ENCODE measurements at places on chromosomes 2 and 18.

DNA sequence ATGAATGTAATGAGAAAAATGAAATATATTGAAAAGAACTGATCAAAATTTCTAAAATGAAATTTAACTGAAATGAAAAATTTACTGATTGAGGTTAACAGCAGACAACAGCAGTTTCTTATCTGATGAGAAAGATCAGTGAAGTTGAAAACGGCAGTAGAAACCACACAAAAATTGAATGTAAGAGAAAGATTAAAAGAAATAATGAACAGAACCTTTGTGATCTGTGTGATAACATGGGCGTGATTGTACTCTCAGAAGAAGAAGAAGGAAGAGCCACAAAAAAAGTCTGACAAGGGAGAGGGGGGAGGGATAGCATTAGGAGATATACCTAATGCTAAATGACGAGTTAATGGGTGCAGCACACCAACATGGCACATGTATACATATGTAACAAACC, 45.2 kb downstream of the FAM117B start:
- H3K36me3 ChIP-seq, result peaks cover 28% of the 10 kb centered on the region
- no peaks in the 10 kb centered on the region for H3K27me3 ChIP-seq
- no peak overlapping the region for H3K27ac ChIP-seq
- no peaks in the 10 kb centered on the region for H3K4me1 ChIP-seq
- no peak for DNase-seq
- H3K4me3 ChIP-seq, result no peak overlapping the region

GRCh38 chr2:31053929-31054782, 84.1 kb downstream of the GALNT14 start:
- no peaks in the 10 kb centered on the region for H3K36me3 ChIP-seq
- DNase-seq, result no peak
- no peak overlapping the region for H3K4me3 ChIP-seq
- no peak overlapping the region for H3K27ac ChIP-seq

DNA sequence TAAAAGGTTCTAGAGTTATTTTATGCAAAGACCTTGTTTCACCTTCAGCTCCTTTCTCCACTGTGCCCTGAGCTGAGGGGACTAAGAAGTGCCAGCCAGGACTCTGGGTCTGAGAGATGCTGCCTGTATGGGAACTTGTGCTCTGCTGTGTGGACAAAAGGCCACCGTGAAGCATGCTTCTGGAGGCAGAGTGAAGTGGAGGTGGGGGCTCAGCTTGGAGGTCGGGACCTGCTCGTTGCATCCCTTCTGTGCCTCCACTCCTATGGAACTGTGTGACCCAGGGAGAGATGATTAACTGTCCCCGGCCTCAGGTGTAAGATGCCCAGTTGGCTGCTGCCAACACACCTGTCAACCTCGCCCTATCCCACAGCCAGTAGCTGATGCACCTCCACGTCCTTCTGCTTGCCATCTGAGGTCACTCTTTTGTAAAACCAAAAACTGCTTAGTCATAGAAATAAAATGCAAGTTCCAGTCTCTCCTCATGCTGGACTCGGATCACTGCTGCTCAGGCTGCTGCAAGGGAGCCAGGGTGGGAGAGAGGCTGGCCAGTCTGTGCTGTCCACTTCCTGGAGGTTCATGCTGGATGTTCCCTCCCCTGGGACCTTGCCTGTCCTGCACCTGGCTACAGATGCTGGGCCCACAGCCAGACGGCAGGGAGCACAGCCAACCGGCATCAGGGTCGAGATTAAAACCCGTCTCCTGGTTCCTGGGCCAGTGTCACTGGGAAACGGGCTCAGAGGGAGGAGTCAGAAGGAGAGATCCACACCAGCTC, 113.2 kb downstream of the ACKR3 start:
- no peak overlapping the region for H3K27ac ChIP-seq
- no peaks in the 10 kb centered on the region for H3K36me3 ChIP-seq
- peaks cover 32% of the 10 kb centered on the region for H3K27me3 ChIP-seq
- peaks cover 2% of the 10 kb centered on the region for H3K4me1 ChIP-seq
- H3K4me3 ChIP-seq, result no peak overlapping the region

GRCh38 chr2:191462370-191462769, 215.6 kb upstream of the NABP1 start:
- peak overlapping the region; percentile 53 for H3K27ac ChIP-seq
- no peak overlapping the region for H3K4me3 ChIP-seq
- peaks cover 29% of the 10 kb centered on the region for H3K4me1 ChIP-seq

DNA sequence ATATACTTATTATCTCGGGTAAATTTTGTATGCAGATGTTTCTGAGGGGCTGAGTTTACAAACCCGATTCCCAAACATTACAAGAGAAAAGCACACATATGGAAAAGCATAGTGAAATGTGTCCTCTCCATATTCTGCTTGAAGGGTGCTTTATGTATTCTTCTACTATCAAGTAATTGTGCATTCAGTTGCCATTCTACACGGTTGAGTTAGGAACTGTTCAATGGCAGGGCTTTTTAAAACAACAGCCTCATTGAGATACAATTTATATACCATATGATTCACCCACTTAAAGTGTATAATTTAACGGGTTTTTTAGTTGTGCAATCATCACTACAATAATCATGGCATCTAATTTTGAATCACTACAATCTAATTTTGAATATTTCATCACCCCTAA, 138.4 kb upstream of the DLGAP1 start:
- H3K4me3 ChIP-seq, result no peak overlapping the region
- DNase-seq, result no peak
- H3K27me3 ChIP-seq, result no peaks in the 10 kb centered on the region
- no peaks in the 10 kb centered on the region for H3K36me3 ChIP-seq

DNA sequence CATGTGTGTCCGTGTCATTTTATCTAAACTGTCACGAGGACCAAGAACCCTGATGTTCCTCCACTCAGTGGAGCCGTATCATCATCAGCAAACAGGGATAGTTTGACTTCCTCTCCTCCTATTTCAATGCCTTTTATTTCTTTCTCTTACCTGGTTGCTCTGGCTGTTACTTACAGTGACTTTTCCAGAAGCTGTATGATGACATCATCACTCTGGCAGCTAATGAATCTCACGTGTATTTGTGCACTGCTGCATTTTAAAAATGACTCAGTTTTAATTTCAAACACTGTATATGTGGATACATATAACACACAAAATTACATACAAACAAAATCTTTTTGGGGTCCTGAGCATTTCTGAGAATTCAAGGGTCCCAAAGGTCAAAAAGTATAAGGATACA, 481.4 kb downstream of the CDH2 start:
- H3K4me3 ChIP-seq, result no peak overlapping the region
- H3K27ac ChIP-seq, result peak overlapping the region; percentile 18
- no peaks in the 10 kb centered on the region for H3K36me3 ChIP-seq
- no peak for DNase-seq
- H3K27me3 ChIP-seq, result peaks cover 9% of the 10 kb centered on the region
- no peaks in the 10 kb centered on the region for H3K4me1 ChIP-seq

DNA sequence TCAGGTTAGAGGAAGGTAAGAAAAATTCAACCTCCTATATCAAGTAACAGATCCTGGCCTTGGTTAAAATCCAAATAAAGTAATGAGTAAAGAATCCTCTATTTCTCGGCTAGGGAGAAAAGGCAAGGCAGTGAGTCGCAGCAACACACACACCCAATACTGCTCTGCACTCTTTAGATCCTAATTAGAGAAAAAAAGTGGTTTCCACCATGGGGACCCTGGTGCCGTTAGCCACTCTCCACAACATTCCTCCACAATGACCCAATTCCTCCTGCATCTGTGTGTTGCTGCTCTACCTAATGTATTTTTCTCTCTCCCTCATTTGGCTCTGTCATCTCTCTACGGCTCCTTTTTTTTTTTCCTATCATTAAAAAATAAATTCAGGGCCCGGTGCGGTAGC, 462.7 kb downstream of the METTL4 start:
- peaks cover 6% of the 10 kb centered on the region for H3K27me3 ChIP-seq
- no peaks in the 10 kb centered on the region for H3K4me1 ChIP-seq
- H3K4me3 ChIP-seq, result no peak overlapping the region
- DNase-seq, result no peak
- H3K36me3 ChIP-seq, result no peaks in the 10 kb centered on the region

DNA sequence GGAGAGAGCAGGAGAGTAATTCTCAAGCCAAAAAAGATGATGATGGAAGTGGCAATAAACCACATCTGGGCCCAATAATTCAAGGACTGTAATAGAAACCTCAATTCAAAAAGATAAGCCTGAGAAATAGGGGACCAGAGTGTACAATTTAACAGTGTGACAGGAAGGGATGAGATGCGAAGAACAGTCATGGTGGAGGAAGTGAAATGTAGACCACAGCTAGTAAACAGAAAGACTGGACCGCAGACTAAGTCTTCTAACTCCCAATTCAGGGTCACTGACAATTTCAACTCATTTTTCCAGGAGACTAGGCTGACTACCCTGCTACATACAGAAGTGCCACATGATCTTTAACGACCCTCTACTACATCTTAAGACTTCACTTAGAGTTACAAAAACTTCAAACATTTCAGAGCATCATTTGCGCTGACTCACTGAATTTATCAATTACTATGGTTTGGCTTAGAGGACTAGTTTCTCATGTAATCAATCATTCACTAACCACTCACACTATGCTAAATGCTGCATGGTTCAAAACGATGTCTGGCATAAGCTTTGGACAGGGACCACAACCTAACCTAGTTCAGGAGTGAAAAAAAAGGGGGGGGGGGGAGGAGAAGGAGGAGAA, 9.0 kb downstream of the CUL3 start:
- H3K4me3 ChIP-seq, result no peak overlapping the region
- H3K4me1 ChIP-seq, result peaks cover 41% of the 10 kb centered on the region
- DNase-seq, result no peak
- no peak overlapping the region for H3K27ac ChIP-seq
- H3K27me3 ChIP-seq, result no peaks in the 10 kb centered on the region

GRCh38 chr2:144471305-144472045, 48.4 kb downstream of the ZEB2 start:
- H3K27me3 ChIP-seq, result peaks cover 17% of the 10 kb centered on the region
- no peak for DNase-seq

DNA sequence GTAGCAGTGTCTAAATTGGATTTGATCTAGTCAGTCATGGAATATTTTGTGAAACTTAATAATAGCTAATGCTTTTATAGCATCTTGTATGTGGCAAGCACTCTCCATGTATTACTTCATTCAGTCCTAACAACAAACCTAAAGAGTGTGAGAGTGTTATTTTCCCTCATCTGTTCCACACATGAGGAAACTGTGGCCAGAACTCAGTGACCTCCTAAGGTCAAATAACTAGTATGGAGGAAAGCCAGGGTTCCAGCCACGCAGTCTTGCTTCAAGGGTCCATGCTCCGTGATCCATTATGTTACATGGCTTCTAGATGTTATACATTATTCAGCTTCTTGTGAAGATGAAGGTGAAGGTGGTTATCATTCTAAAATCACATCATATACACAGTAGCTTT, 45.5 kb downstream of the TWSG1 start:
- H3K4me1 ChIP-seq, result peaks cover 3% of the 10 kb centered on the region
- H3K27ac ChIP-seq, result no peak overlapping the region
- no peak for DNase-seq
- peaks cover 20% of the 10 kb centered on the region for H3K36me3 ChIP-seq
- H3K4me3 ChIP-seq, result no peak overlapping the region

DNA sequence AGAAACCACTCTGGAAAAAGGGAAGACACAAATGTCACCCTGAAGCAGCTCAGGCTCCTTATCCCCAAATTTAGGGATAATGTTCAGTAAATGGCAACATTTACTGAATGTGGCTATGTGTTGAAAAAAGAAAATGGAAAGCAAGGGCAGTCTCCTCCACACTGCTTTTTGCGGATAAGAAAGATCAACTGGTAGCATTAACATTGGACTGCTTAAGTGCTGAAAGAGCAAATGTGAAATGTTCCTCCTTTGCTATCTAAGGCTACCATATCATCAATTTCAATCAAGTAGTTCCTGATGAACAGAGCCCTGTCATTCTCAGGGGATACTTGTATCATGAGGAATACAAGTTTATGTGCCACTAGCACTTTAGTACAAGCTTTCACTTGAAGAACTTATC, 12.5 kb downstream of the FBXO11 start:
- peaks cover 16% of the 10 kb centered on the region for H3K4me1 ChIP-seq
- peaks cover 6% of the 10 kb centered on the region for H3K36me3 ChIP-seq
- H3K27ac ChIP-seq, result no peak overlapping the region

DNA sequence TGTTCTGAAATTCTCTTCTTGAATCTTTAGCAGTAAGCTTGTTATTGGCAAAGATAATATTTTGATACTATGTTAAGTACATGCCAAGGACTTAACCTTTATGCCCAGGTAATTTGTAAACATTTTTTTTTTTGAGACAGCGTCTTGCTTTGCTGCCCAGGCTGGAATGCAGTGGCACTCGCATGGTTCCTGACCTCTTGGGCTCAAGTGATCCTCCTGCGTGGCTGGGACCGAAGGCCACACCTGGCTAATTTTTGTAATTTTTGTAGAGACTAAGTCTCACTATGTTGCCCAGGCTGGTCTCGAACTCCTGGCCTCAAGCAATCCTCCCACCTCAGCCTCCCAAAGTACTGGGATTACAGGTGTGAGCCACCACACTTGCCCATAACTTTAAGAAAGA, 35.7 kb upstream of the ZCCHC2 start:
- no peaks in the 10 kb centered on the region for H3K36me3 ChIP-seq
- no peak overlapping the region for H3K4me3 ChIP-seq
- H3K27me3 ChIP-seq, result no peaks in the 10 kb centered on the region

- no peaks in the 10 kb centered on the region for H3K36me3 ChIP-seq
- DNase-seq, result no peak
- no peak overlapping the region for H3K4me3 ChIP-seq
- no peak overlapping the region for H3K27ac ChIP-seq
- no peaks in the 10 kb centered on the region for H3K4me1 ChIP-seq
- H3K27me3 ChIP-seq, result peaks cover 10% of the 10 kb centered on the region
Measured at GRCh38 chr2:217660423-217660822, 342.4 kb downstream of the TNS1 start.

DNA sequence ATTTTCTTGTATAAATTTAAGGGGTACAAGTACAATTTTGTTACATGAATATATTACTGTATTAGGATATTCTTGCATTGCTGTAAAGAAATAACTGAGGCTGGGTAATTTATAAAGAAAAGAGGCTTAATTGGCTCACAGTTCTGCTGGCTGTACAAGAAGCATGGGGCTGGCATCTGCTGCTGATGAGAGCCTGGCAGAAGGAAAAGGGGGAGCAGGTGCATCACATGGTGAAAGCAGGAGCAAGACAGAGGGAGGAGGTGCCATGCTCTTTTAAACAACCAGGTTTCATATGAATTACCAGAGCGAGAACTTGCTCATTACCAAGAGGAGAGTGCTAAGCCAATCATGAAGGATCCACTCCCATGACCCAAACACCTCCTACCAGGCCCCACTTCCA, 399.5 kb upstream of the RAB6C start:
- no peaks in the 10 kb centered on the region for H3K4me1 ChIP-seq
- H3K27me3 ChIP-seq, result peaks cover 2% of the 10 kb centered on the region
- H3K36me3 ChIP-seq, result no peaks in the 10 kb centered on the region

DNA sequence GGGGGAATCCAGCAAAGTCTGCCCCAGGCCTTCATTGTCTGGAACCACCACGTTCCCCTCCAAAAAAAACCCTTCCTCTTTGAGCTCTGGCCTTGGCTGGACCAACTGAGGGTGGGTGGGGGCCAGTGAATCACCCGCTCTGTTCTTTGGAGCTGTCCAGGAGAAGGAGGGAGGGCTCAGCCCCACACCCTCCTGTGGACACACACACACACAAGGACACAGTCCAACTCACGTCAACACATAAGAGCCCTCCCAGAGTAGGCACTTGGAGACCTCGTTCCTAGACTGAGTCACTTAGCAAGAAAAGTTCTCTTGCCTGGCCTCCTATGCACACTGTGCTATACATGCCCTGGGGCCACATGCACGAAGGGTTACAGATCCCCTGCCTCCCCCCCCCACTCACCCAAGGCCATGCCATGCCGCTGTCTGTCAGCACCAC, 1.2 kb upstream of the TNS1 start:
- H3K27me3 ChIP-seq, result peaks cover 44% of the 10 kb centered on the region
- peaks cover 3% of the 10 kb centered on the region for H3K4me1 ChIP-seq
- H3K36me3 ChIP-seq, result no peaks in the 10 kb centered on the region
- no peak overlapping the region for H3K4me3 ChIP-seq
- DNase-seq, result no peak
- no peak overlapping the region for H3K27ac ChIP-seq

All from progenitor cell of endocrine pancreas (in vitro differentiated cells).